ENCODE measurements at places on chromosomes 13 and 19. TPM values are rescaled to one million over a fixed set of nuclear protein-coding genes. Genes with fewer than 3 reads are reported as not detected.
A peak's percentile ranks its signal among the peaks of the same experiment; 100 is the strongest.

DNA sequence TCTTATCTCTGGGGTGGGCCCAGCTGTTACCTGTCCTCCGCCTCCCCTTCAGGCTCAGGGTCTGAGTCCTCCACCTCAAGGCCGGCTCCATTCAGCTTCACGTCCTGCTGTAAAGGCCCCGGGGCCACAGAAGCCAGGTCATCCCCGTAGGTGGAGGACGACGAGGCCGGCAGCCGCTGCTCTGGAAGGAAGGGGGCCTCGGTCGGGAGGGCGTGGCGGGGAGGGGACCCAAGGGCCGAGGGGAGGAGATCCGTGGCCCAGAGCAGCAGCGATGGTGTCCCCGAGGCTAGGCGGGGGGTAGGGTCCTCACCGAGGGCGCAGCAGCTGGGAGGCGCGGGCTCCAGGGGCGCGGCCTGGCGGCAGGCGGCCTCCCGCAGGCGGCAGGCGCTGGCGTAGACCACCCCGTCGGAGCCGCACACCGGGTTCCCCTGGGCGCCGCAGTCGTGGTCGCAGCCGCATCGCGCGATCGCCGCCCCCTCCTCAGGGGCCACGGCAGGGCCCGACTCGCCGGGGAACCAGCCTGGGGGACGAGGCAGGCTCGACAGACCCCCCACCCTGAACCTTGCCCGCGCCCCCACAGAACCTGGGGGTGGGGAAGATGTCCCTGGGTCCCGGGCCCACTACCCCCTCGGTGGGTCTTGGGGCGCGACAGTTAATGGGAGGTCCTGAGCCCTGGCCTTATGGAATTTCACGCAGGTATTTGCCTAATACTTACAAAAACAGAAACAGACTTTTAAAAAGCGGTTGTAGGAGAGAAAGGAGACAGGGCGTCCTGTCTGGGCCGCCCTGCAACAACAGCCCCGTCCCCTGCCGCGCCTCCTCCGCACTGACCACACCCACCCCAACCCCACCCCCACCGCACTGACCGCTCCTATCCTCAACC, 7.6 kb downstream of the F2RL3 start:
- no peak overlapping the region for H3K27ac ChIP-seq
- H3K4me3 ChIP-seq = peak overlapping the region; percentile 70
- H3K4me1 ChIP-seq = peaks cover 19% of the 10 kb centered on the region
- H3K27me3 ChIP-seq = no peaks in the 10 kb centered on the region
- H3K36me3 ChIP-seq = peaks cover 7% of the 10 kb centered on the region

SMIM44 gene
- total RNA-seq = not detected

KCNK6 gene
- total RNA-seq = 11.9 TPM

DNA sequence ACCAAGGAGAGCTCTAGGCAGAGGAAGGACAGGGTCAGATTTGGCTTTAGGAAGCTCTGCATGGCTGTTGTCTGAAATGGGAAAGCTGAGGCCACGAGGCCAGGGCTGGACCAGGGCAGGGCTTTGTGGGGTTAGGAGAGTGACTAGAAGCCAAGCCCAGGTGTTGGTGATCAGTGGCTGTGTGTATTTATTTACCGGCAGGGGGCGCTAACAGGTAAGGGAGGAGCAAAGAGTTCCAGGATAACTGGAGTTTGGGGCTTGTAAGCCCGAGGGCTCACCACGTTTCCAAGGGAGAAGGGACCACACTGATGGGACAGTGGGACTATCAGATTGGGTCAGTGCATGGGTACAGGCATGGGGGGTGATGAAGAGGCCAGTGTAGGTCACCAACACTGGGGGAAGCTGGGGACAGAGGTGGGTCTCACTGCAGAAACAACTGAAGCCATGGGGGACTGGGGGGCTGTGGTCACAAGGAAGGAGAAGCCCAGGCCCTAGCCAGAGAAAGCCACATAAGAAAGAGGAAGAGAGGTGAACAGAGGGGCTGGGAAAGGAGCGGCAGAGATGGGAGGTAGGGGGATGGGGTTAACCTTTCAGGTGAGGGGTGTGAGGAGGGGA, 3.9 kb downstream of the TMEM147 start:
- H3K4me1 ChIP-seq = peaks cover 21% of the 10 kb centered on the region
- H3K27ac ChIP-seq = no peak overlapping the region
- DNase-seq = no peak
- no peaks in the 10 kb centered on the region for H3K36me3 ChIP-seq

ADGRE1 gene
- total RNA-seq = not detected

DNA sequence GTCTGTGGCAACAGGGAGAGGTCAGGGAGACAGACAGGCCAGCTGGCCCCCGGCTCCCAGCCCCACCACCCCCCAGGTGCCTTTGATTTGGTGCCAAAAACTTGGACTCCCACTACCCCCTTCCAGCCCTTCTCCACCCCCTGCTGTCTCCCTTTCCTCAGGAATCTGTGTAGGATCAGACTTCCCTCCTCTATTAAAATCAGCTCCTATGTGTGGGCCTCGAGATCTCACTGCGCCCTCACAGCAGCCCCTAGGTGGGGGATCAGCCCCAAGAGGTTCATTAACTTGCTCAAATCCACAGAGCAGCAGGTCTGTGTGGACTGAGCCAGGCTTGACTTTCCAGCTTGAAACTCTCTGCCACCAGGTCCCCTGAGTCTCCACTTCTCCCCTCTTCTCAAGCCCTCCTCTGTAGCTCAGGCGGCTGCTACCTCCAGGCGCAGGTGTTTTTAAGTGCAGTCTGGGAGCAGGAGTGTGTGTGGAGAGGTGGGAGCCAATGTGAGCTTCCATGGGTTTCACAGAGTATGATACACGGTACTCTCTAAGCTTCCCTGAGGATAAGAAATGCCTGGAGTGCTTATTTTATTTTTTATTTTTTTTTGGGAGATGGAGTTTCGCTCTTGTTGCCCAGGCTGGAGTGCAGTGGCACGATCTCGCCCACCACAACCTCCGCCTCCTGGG, 1.7 kb downstream of the GAPDHS start:
- H3K27ac ChIP-seq = no peak overlapping the region
- peaks cover 6% of the 10 kb centered on the region for H3K27me3 ChIP-seq
- H3K4me3 ChIP-seq = no peak overlapping the region
- no peaks in the 10 kb centered on the region for H3K36me3 ChIP-seq
- H3K4me1 ChIP-seq = no peaks in the 10 kb centered on the region
- no peak for DNase-seq

- peaks cover 9% of the 10 kb centered on the region for H3K4me1 ChIP-seq
- DNase-seq = no peak
- H3K4me3 ChIP-seq = no peak overlapping the region
- H3K27me3 ChIP-seq = no peaks in the 10 kb centered on the region
- H3K36me3 ChIP-seq = peaks cover 19% of the 10 kb centered on the region
These were observed 9.3 kb downstream of the SAFB start for GRCh38 chr19:5632241-5632612.

DNA sequence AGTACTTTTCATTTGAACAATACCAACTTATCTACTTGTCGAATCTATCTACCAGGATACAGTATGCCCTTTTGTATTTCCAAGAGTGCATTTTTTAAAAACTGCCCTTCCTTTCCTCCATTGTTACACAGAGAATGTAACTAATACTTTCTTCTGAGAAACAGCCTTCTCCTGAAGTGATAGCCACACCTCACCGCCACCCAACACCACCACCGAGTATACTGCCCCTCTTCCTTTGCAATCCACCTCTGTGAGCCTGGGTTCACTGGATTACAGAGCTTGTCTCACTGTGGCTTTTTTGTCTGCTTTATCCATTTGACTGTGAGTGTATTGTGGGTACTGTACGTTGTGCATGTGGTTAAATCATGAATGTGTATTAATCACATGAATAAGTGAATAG, 305.4 kb downstream of the KLF12 start:
- H3K36me3 ChIP-seq = no peaks in the 10 kb centered on the region
- H3K4me1 ChIP-seq = peaks cover 9% of the 10 kb centered on the region
- H3K27ac ChIP-seq = no peak overlapping the region

- no peaks in the 10 kb centered on the region for H3K36me3 ChIP-seq
- DNase-seq = no peak
- H3K27me3 ChIP-seq = no peaks in the 10 kb centered on the region
- H3K4me3 ChIP-seq = no peak overlapping the region
- H3K27ac ChIP-seq = no peak overlapping the region
These were observed 19.8 kb downstream of the CD70 start for GRCh38 chr19:6571167-6571566.

GRCh38 chr13:50995854-50996253, 86.3 kb downstream of the RNASEH2B start:
- DNase-seq = no peak
- no peak overlapping the region for H3K27ac ChIP-seq
- H3K27me3 ChIP-seq = peaks cover 24% of the 10 kb centered on the region
- H3K4me1 ChIP-seq = peaks cover 4% of the 10 kb centered on the region
- H3K36me3 ChIP-seq = no peaks in the 10 kb centered on the region

- H3K27ac ChIP-seq = no peak overlapping the region
- DNase-seq = no peak
- no peaks in the 10 kb centered on the region for H3K36me3 ChIP-seq
These were observed 37.1 kb upstream of the XPO4 start for GRCh38 chr13:20939662-20940061.

PEAK3 gene
- 0.44 TPM for total RNA-seq

KIR2DL1 gene
- total RNA-seq = not detected

DNA sequence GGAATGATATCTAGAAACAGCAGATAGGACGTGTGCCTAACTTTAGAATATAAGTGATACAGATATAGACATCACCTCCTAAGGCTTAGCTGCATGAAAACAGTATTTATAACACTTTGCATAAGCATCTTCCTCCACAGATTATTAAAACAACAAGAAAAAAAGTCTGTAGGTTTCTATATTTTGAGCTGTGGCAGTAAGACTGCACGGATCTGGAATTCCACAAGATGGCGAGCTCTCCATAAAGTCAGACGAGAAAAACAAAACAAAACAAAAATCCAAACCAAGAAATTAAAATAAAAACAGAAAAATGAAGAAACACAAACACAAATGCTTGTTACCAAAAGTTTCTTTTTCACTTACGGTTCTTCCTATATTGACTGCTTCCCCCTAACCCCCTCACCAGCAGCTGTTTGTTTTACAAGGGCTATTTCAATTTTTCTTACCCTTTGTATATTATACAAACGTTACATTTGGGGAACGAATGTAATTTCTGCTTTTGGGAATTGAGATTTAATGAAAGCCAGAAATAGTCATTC, 285.8 kb downstream of the MYO16 start:
- H3K36me3 ChIP-seq = no peaks in the 10 kb centered on the region
- peaks cover 15% of the 10 kb centered on the region for H3K27me3 ChIP-seq
- peaks cover 53% of the 10 kb centered on the region for H3K4me1 ChIP-seq
- peak overlapping the region; percentile 95 for H3K27ac ChIP-seq
- H3K4me3 ChIP-seq = peak overlapping the region; percentile 50

MBD3L2 gene
- not detected for total RNA-seq

AMER2 gene
- total RNA-seq = not detected

DNA sequence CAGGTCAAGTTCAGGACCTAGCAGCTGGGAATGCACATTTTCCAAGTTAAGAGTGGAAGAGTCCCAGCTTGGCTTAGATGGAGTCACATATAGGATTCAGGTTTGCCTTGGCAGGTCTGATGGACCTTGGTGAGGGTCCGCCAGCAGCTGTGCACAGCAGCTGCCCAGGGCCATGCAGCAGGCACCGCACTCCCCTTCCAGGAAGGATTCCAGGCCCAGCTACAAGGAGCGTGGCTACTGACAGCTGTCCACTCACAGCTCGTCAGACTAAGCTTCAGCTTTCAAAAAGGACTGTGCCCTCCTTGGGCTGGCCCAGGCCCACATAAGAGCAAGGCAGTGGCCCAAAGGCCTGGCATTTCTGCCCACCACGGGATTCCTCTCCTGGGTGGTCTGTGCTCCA, 68.4 kb downstream of the ALOX5AP start:
- DNase-seq = no peak
- H3K27ac ChIP-seq = no peak overlapping the region
- H3K36me3 ChIP-seq = no peaks in the 10 kb centered on the region
- no peaks in the 10 kb centered on the region for H3K27me3 ChIP-seq

- DNase-seq = no peak
- H3K36me3 ChIP-seq = no peaks in the 10 kb centered on the region
- H3K27me3 ChIP-seq = no peaks in the 10 kb centered on the region
- peaks cover 21% of the 10 kb centered on the region for H3K4me1 ChIP-seq
- H3K27ac ChIP-seq = no peak overlapping the region
These were observed 21.9 kb downstream of the GRIN2D start for GRCh38 chr19:48415395-48415794.

DNA sequence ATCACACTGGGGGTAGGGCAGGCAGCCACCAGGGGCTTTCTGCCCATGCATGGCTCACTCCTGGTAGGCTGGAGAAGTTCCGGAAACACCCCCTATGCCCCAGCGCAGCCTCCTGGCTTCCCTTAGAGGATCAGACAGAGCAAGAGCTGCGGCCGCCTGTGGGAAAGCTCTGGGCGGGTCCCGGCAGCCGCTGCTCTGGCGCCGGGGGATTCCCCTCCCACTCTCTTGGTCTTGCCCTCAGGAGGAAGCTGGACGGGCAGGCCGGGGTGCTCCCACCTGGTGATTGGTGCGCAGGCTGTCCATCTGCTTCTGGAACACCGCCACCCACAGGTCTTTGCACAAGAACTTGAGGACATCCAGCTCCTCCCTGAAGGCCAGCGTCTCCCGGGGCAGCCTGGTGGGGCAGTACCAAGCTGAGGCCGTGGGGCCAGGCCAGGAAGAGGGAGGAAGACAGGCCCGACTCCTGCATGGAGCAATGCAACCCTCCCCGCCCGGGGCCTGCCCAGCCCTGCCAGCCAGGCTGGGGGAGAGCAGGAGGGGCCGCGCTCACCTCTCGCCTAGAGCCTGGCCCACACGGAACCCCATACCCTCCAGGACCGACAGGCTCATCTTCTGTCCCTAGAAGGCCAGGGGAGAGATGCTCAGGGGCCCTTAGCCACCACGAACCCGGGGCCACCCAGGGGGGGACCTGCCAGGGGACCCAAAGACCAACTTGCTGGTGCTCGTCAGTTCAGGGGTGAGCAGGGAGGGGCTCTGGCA, 4.0 kb upstream of the NKPD1 start:
- H3K36me3 ChIP-seq = no peaks in the 10 kb centered on the region
- H3K4me1 ChIP-seq = peaks cover 7% of the 10 kb centered on the region
- no peak for DNase-seq
- no peaks in the 10 kb centered on the region for H3K27me3 ChIP-seq
- H3K4me3 ChIP-seq = no peak overlapping the region
- H3K27ac ChIP-seq = no peak overlapping the region

- H3K36me3 ChIP-seq = peaks cover 2% of the 10 kb centered on the region
- no peaks in the 10 kb centered on the region for H3K27me3 ChIP-seq
- H3K4me3 ChIP-seq = no peak overlapping the region
- DNase-seq = no peak
- peaks cover 36% of the 10 kb centered on the region for H3K4me1 ChIP-seq
- H3K27ac ChIP-seq = peak overlapping the region; percentile 79
These were observed 334.7 kb downstream of the IRS2 start for GRCh38 chr13:109451726-109452125.

ZNF415 gene
- 7.2 TPM for total RNA-seq

LIM2 gene
- not detected for total RNA-seq

- peak overlapping the region; percentile 85 for H3K27ac ChIP-seq
- H3K27me3 ChIP-seq = no peaks in the 10 kb centered on the region
- no peak for DNase-seq
These were observed 169.1 kb downstream of the SHISA2 start for GRCh38 chr13:25882466-25883357.

- H3K4me3 ChIP-seq = no peak overlapping the region
- H3K27me3 ChIP-seq = no peaks in the 10 kb centered on the region
- DNase-seq = no peak
- H3K36me3 ChIP-seq = no peaks in the 10 kb centered on the region
- peaks cover 31% of the 10 kb centered on the region for H3K4me1 ChIP-seq
These were observed 517.7 kb downstream of the MYO16 start for GRCh38 chr13:109146912-109147647.

All from osteocyte (in vitro differentiated cells).